LHCN-M2 (cell line): ENCODE measurements at places on chromosomes 1 and 21. TPM values are rescaled to one million over a fixed set of nuclear protein-coding genes. Genes with fewer than 3 reads are reported as not detected.

- no peak for DNase-seq
These were observed 41.1 kb downstream of the GLIS1 start for GRCh38 chr1:53697721-53698383.

DNA sequence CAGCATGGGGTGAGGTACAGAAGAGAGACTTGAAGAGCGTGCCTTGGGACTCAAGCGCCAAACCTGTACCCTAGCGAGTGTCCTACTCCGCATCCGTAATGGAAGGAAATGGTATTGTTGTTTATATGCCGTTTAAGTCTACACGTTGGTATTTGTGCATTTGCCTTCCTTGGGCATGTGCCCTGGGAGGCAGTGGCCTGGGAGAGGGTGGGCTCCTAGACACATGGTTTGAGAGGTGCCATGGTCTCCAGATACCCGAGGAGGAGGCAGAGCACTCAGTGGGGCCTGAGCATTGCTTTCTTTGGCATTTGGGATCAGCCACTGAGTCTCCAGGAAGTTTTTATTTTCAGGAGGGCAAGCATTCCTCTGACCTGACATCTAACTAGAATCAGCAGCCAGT is 6.5 kb downstream of the ZNF672 start:
- DNase-seq = no peak

DNA sequence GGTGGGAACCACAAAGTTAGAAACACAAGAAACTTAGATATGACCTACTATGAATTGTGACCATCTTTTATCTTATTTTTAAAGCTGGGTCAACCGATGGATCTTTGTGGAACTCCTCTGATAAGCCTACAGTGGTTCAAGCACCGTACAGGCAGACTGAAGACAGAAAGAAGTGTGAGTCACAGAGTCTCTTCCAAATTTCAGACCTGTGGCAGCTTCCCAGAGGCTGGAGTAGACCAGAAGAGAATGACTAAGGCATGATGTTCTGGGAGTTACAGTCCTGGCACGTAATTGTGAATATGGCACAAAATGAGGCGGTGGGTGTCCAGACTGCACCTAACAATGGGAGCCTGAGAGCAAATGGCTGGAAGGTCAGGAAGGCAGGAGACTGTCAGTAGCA is 70.0 kb downstream of the LMO4 start:
- peak; percentile 27 for DNase-seq

DNA sequence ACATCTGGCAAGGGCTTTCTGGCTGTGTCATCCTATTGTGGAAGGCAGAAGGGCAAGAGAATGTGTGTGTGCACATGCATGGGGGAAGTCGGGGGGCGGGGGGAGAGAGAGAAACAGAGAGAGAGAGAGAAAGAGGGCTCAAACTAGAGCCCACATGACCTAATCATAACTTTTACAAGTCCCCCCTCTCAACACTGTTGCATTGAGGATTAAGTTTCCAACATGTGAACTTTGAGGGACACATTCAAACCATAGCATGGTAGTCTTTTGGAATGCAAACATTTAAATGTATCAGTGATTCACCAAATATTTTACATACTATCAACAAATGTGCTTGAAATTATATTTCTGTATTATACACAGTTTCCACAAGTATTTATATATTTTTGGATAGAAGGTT is 655.4 kb upstream of the B3GALT2 start:
- no peak for DNase-seq

The KCNJ9 gene
- not detected in 2 replicates for total RNA-seq

The S100A7 gene
- total RNA-seq = not detected in 2 replicates

The A3GALT2 gene
- total RNA-seq = 0.51 TPM in 1 of 2 replicates, not detected in the other

The HPCAL4 gene
- 1.6 and 3.1 TPM in 2 replicates for total RNA-seq

The CELSR2 gene
- total RNA-seq = 0.06 and 0.17 TPM in 2 replicates

The KRTAP19-1 gene
- total RNA-seq = not detected in 2 replicates

The CELA3A gene
- not detected in 2 replicates for total RNA-seq
